ENCODE measurements at places on chromosomes 4 and X.

GRCh38 chr4:79964400-79965211 lies 108.4 kb downstream of the ANTXR2 start:
- no peak for DNase-seq

DNA sequence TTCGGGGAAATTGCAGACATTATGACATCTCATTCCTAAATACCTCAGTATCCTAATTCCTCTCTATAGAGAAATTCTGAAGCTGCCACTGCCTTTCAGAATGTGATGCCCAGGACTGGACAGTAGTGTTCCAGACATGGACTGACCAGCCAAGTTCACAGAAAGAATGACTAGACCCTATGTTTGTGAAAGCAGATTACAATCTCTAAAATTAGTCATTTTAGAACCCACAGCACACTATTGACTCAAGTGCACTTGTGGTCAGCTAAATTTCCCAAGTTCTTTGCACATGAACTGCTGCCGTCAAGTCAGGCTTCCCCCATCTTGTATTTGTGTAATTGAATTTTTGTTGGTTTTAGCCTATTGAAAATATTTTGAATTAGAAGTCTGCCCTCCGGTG lies 81.0 kb upstream of the ESX1 start:
- DNase-seq = no peak

- no peak for DNase-seq
Observed at GRCh38 chrX:134760650-134761049, 102.4 kb upstream of the PLAC1 start.

DNA sequence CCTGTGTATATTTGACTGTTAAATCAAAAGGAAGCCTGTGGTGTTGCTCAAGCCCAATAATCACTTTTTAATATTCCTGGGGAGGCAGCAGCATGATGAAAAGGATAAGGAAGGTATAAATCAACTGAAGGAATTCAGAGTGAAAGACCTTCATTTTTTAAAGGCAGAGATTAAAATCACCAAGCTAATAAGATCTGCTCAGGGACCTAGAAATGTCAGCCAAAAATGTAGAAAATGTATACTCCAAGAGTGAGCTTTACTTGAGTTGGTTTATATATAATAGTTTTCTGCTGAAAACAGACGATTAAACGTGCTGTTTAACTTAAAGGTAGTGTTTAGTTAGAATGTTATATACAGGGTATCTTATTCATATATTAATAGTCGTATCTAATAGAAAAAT lies 549.3 kb downstream of the IQCM start:
- no peak for DNase-seq

DNA sequence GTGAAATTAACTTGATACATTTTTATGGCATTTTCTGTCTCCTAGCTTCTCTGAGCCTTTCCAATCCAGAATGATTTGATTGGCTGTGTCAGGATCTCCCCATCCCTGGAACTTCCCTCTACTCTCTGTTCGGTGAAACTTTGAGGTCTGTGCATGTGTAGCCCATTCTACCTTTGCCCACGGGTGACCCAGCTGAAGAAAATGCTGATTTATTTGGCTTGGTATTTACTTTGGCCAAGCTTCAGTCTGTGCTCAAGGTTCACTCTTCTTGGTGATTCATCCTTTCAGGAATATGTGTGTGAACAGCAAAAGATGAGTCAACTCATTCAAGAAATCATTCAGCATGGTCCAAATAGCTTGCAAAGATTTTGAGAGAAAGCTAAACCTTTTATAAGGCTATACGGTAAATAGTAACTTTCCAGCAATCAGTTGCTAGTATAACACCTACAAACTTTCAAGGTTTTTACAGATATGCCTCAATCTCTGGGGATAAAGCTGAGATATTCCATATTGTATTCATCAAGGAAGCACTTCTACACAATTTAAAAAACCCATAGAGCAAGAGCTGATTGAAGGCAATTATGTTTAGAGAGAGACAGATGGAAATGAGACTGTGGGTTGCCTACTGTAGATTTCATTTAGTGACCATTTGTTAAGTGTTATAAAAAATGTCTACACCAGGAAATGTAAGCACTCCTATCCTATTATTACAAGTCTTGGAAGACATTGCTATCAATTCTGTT lies 233.9 kb upstream of the CXXC4 start:
- no peak for DNase-seq

GRCh38 chrX:119647552-119648420 lies 41.6 kb upstream of the NKRF start:
- no peak for DNase-seq

- no peak for DNase-seq
Observed at GRCh38 chrX:150167482-150168324, 195.4 kb upstream of the MAMLD1 start.

- DNase-seq = no peak
Observed at GRCh38 chr4:167399201-167399600, 164.9 kb upstream of the SPOCK3 start.

- DNase-seq = no peak
Observed at GRCh38 chrX:51853251-51853650, 40.2 kb upstream of the MAGED1 start.

DNA sequence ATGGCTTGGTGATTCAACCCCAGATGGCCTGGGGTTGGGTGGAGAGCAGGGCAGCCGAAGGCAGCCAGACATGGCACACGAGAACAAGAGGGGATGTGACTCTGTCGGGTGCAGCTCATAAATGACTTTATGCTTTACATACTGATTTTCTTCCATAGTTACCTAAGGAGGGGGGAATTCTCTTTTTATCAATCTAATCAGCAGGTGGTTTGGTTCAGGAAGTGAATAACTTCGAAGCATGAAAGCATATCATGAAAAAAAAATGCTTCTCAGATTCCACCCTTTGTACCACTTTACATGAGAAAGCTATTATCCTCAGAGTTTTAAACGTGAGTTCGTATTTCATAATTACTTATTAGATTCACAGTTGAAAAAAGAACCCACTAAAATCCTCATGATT lies 908.9 kb upstream of the LCORL start:
- no peak for DNase-seq

DNA sequence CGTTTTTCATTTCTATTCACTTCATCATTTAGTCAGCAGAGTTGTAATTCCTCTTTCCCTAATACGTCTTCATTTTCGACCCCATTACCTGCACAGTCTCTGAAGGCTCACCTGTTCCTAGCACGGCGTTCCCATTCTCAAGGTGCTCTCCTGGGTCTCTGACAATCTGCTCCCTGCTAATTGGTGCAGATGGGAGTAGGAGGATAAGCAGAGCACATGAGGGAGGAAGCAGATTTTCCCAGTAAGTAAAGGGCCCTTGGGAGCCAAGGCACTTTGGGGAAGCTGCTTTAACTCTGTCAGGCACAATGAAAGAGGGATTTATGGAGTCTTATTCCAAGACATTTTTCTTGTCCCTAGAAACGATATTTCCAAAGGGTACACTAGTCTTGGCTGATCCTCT lies 466.4 kb downstream of the STIM2 start:
- DNase-seq = no peak

- DNase-seq = no peak
Observed at GRCh38 chrX:100625985-100626491, 10.6 kb downstream of the TSPAN6 start.

DNA sequence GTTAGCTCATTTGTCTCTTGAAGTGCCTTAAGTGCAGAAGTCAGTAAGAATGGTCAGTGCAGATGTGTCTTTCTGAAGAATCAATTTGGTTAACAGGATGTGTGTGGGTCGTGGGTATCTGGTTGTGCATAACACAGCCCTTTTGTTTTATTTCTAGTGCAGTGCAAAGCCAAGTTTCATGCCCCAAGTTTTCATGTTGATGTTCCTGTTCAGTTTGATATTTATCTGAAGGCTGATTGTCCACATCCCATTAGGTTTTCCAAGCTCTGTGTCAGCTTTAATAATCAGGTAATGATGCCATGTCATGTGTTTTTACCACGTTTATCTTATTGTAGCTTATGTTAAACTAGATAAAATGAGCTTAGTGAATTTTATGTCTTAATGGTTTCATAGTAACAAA lies 27.4 kb downstream of the TRAPPC11 start:
- DNase-seq = no peak

- no peak for DNase-seq
Observed at GRCh38 chr4:57639561-57640382, 529.6 kb upstream of the IGFBP7 start.

DNA sequence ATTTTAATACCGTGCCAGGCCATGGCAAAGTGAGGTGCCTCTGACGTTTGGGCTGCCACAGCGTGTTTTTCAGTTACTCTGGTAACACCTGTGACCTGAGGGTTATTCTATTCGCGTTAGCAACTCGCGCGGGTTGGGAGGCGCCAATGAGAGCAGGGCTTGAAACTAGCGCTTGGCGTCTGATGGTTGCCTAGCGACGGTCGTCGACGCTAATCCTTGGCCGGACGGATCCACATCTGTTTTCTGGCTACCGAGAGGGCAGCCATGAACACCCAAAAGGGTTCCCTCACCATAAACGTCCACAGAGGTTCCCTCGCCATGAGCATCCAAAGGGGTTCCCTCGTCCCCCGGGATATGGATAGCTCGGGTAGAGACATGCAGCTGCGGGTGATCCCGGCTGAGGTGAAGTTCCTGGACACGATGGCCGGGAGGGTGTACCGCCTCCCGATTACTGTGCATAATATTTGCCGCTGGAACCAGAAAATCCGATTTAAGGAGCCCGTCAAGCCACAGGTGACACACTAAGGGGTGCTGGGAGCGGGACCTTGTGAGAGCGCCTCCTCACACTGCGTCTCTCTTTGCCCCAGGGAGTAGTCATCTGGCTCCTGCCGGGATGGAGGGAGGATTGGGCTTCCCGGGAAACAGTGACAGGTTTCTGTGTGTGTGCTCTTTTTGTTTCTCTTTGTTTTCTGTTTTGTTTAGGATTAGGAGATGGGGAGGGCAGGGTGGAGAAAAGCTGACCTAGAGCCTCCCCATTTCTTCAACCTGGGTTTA lies at the start of gene CFAP47:
Gene CFAP47 (plus strand): TSS at position 199 of the 774 bp plus-strand sequence. CDS start 66 bp downstream, at position 265.
- no peak for DNase-seq

DNA sequence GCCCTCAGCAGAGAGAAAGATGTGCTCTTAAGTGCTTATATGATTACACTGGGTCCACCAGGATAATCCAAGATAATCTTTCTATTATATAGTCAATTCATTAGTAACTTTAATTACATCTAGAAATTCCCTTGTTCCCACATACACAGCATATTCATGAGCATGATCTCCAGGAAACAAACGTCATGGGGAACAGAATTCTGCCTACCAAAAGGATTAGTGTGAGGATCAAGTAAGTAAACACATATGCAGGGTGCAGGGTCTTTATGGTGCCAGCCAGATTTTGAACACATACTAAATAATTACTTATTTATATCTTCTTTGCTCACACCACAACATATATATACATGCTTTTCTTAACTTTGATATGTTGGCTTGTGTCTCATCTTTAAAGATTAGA lies 169.1 kb downstream of the KCTD8 start:
- DNase-seq = no peak

DNA sequence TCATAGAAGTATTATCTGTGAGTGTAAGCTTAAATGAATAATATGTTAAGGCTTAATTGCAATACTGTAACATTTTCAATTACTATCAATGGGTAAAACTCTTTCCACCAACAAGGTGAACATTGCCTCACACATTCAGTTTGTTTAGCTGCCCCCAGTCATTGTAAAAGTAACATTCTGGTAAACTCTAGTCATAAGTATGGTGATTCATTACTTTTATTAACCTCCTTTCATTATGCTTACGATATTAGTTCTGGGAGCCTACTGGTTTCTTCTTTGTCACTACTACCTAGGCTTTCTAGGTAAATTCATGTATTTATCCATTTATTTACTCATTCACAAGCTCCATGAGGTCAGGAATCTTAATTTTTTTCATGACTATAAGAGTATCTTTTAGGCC lies 412.8 kb upstream of the SLIT2 start:
- no peak for DNase-seq

GRCh38 chr4:169205075-169205743 lies 65.5 kb downstream of the SH3RF1 start:
- no peak for DNase-seq

GRCh38 chr4:121555315-121556107 lies 141.3 kb downstream of the ANXA5 start:
- no peak for DNase-seq

GRCh38 chr4:108458681-108459080 lies 161.7 kb upstream of the RPL34 start:
- DNase-seq = no peak

- DNase-seq = no peak
Observed at GRCh38 chr4:130210864-130211263, 1114.9 kb downstream of the C4orf33 start.

DNA sequence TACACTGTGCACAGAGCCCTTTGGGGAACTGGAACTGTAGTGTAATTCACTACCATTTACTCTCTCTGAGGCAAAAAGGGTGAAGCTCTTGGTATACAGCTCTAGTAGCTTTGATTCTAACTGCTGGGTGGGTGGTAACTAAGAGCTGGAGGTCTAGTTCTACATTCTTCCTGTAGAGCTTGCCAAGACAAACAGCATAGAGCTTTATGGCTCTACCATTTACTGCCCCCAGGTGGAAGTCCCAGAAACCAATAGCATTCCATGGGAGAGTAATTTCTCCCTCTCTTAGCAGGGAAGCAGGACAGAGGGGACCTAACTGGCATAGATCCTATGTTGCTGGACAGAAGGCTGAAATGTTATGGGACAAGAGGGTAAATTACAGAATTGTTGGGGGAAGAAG lies 26.7 kb downstream of the HDAC8 start:
- DNase-seq = no peak

DNA sequence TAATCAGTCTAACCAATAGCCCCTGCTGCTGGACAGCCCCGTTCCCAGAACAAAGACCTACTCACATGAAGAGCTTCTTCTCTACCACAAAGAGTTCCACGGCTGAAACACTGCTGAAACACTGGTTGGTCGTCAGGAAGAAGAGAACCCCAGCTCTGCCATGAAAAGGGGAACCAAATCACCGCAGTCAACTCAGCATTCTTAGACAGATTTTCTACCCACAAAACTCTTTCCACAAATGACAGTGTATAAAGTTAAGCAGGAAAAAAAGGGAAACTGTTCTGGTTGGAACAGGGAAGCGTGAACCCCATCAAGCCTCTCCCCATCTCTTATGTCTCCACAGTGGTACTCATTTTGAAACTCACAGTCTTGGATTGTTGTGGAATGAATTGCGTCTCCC lies 57.3 kb downstream of the ABCG2 start:
- no peak for DNase-seq

DNA sequence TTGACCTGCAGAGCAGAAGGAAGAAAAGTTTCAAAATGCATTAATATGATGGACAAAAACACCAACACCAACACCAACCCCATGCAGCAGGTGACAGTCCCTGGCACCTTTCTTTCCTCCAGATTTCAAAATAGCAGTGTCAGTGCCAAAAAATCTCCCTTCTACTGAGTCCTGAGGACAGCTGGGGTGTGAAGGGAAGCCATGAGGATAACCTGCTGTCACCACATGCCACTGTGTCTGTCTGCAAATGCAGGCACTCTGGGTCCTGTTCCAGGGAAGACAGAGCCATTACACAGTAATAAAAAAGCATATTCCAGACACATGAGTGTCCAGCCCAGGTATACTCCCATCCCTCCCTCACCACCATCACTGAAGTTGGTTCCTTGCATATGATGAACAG lies 187.5 kb downstream of the BMP15 start:
- DNase-seq = peak; percentile 70

GRCh38 chr4:137307806-137308205 lies 224.5 kb downstream of the PCDH18 start:
- DNase-seq = no peak

Measured in cerebellar cortex (tissue), 1 donor.